Stimulated activated CD8-positive, alpha-beta memory T cell treated with anti-CD3 and anti-CD28 coated beads, Interleukin-7, amount 100 ng/mL, for 1 hour (primary cell): ENCODE measurements at places on chromosomes 3 and 15.

DNA sequence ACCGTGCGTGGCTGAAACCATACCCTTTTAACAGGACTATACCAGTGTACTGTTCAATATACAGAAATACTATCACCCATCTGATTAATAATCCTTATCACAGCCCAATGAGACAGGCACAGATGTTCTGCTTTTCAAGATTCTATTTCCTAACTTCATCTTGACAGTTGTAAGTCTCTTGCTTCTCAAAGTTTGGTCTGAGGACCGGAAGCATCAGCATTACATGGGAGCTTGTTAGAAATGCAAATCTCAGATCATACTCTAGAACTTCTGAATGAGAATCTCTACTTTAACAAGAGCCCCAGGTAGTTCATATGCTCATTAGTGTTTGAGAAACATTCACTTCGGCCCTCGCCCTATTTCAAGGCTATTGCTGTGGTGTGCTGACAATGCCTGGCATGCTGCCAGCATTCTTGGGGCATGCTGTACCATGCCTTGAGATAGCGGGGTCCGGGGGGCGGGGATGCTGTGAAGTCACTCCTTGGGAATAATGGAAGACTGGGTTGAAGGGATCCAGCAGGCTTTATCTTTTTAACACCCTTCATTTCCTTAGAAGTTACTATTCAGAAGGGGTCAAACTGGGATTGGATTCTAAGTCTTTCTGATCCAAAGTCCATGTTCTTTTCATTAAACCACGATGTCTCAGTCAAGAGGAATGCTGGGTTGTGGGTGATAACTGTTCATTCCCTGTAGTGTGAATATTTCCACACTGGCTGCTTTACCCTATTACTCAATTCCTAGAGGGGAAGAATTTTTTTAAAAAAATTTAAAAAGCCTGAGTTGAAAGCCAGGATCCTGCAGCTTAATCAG is 194.7 kb downstream of the LPP start:
- DNase-seq: no peak

- no peak for DNase-seq
Measured at GRCh38 chr3:189353318-189353965, 181.7 kb downstream of the TPRG1 start.

DNA sequence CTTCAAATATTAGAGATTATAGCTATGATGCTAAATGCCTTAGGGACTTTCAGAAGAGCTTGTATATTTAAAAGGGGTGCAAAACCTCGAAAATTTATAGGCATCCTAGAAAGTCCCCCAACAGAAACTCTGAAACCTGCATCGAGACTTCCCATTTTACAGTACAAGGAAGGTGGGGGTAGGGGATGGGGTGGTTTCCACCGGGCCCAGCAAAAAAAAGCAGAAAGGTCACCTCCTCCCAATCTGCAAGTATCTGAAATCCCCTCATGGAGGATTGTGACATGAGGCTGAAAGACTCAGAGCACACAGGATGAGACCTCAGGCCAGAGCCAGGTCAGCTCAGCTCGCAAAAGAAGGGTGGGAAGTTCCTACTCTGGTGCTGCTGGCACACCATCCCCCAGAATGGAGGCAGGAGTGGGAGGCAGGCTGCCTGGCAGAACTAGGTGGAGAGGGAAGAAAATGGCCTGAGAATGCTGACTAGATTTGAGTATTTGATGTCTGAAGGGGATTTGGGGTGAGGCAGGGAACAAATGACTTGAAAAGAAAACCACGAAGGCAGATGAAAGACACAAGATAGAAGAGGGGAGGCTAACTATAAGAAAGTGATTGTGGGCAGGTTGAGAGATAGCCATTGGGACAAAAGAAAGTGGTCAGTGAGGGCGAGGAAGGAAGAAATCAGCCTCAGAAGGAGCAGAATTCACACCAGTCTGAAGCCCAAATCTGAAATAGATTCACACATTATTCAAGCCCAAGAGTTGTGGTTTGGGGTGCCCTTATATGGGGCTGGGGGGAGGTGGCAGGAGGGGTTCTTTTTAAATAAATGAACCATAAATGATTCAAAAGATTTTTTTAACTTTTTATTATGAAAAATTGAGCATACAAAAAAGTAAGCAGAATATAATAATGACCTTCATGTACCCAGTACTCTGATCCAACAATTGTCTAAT is 22.5 kb upstream of the TSC22D2 start:
- DNase-seq: no peak

DNA sequence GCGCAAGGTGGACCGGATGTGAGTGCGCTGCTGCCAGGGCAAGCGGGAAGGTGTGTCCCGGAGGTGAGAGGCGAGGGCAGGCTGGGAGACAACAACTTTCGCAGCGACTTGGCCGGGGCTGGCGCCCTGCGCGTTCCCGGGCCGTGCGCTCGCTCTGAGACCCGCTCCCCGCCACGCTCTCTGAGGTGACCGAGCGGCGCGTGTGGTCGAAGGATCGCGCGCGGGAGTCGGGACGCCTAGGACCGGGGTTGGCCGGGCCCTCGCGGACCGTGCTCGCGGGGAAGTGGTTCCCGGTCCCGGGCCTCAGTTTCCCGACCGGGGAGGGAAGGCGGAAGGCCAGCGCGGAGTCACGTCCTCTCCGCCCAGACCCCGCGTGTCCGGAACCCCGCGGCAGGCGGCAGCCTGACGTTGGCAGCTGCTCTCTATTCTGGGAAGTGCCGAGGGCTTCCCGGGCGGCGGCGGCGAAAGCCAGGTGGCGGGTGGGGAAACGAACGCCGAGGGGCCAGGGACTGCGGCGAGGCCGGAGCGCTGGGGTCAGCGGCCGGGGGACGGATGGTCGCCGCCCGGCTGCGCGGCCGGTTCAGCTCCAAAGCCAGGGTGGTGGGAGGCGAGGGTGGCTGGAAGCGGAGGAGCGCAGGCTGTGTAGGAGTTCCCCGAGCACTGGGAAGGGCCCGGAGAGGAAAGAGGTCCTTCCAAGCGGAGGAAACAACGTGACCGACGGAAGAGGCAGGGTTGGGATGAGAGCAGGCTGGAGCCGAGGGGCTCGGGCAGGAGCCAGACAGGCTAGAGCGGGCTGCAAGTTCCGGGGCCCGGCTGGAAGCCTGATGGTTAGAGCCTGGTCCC is 1.0 kb upstream of the IGF2BP2 start:
- DNase-seq: no peak

DNA sequence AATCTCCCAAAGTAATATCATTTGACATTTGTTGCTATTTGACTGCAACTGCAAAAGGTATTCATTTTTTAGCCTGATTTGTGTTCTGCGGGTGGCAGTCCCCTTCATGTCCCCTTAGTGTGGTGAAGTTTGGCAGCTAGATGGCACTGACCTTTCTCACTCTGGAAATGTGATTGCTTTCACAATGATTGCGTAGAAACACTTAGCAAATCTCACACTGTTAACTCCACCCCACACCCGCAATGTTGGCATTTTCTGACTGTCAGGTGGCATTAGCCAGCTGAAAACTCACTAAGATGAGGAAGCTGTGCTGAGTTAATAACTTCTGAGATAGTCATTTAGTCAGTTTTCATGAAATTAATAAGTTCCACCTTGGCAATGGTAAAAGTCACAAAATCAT is 76.9 kb downstream of the TRIM69 start:
- DNase-seq: no peak

DNA sequence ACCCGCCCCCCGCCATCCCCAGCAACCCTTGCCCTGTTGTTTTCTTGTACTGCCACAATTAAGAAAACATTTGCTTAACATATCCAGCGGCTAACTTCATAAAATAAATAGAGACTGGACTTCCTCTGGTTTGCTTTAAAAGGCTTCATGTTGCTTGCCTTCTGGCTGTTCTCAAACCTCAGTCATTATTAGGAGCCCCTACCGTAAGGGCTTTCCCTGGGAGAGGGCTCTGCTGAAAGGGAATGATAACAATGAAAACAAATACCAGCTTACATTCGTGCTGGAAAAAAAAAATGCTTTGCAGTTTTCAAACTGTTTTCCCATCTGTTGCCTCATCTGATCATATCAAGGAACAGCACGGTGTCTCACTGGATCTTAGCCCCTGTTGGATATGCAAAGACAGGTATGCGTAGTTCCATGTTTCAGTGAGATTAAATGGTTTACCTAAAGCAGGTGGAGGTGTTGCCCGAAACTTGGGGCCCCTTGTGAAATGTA is 77.2 kb upstream of the VGLL4 start:
- no peak for DNase-seq
